ENCODE measurements at places on chromosomes 12 and 14.

DNA sequence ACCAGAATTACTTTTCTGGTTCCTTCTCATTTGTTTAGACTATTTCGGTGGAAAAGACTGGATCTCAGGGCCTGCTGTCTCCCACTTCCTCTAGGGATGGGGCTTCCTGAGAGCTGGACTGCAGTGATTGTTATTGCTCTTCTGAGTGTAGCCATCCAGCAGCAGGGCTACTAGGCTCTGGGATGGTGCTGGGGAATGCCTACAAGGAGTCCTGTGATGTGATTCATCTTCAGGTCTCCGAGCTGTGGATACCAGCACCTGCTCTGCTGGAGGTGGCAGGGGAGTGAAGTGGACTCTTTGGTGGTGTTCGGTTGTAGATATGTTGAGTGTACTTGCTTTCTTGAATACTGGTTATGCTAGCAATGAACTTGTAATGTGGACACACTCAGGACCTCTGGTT is 42.7 kb downstream of the AEBP2 start:
- no peak for DNase-seq

GRCh38 chr12:117352206-117352605 is 9.2 kb downstream of the NOS1 start:
- DNase-seq, result no peak

- DNase-seq, result no peak
Measured at GRCh38 chr14:73859145-73859544, 7.5 kb downstream of the PTGR2 start.

- no peak for DNase-seq
Measured at GRCh38 chr14:102461490-102462338, 47.9 kb downstream of the ANKRD9 start.

DNA sequence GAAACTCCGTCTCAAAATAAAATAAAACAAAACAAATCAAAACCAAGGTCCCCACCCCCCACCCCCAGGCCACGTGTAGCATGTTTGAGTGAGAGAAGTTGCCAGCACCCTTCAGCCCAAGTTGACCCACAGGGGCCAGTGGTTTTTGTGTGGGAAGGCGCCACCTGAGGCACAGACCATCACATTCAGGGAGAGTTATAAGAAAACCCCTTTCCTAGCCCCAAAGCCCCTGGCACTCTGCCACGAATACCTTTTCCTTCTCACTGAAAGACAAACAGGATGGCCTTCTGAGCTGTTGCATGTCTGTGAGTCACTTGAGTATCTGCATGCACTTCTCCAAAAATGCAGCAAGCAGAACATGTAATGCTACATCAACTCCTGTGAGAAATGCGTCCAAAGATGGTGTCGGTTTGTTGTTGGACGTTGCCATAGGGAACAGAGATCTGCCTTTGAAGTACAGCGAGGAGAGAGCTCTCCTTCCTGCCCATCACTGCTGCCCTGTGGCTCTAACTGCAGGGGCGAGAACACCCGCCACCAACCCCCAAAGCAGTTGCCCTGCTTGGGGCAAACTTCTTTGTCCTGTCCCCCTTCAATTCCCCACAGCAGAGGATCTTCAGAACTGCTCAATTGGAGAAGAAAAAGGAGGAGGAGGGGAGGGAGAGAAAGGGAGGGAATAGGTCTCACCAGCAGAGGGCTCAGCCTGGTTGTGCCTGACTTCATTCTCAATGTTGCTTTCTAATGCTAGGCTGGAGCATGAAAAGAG is 2.7 kb upstream of the TRAF3 start:
- DNase-seq, result no peak

DNA sequence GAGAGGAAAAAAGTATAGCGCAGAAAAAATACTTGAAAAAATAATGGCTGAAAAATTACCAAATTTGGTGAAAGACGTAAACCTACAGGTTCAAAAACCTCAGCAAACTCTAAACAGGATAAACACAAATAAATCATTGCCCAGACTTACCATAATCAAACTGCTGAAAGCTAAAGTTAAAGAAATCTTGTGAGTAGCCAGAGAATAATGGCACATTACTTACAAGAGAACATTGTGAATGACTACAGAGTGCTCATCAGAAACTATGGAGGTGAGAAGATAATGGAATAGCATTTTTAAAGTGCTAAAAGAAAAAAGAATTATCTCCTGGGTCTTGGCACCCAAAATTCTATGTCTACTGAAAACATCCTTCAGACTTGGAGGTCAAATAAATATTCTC is 36.0 kb downstream of the ATF1 start:
- no peak for DNase-seq

- DNase-seq, result no peak
Measured at GRCh38 chr12:121576851-121577391, 3.9 kb downstream of the KDM2B start.

DNA sequence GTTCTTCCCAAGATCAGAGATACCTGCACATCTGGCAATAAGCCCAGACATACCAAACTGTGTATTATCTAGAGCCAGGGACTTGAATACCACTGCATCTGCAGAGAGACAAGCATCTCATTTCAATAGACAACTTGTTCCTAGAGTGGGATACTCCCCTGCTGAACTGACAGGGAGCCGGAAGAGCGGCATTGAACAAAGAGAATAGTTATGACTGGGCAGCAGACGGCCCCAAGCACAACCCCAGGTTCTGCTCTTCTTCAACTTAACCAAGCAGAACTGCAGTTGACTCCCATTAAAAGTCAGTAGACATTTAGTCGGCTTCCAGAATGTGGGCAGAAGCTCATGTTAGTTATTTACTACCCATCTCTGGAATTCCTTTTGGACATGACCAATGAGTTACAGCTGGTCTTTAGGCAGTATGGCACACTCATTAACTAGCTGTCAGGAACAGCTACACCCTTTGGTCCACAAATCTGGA is 112.9 kb downstream of the HMGA2 start:
- DNase-seq, result no peak

GRCh38 chr14:51576879-51577278 is 74.8 kb upstream of the FRMD6 start:
- no peak for DNase-seq

- no peak for DNase-seq
Measured at GRCh38 chr14:51880835-51881580, 20.6 kb downstream of the GNG2 start.

DNA sequence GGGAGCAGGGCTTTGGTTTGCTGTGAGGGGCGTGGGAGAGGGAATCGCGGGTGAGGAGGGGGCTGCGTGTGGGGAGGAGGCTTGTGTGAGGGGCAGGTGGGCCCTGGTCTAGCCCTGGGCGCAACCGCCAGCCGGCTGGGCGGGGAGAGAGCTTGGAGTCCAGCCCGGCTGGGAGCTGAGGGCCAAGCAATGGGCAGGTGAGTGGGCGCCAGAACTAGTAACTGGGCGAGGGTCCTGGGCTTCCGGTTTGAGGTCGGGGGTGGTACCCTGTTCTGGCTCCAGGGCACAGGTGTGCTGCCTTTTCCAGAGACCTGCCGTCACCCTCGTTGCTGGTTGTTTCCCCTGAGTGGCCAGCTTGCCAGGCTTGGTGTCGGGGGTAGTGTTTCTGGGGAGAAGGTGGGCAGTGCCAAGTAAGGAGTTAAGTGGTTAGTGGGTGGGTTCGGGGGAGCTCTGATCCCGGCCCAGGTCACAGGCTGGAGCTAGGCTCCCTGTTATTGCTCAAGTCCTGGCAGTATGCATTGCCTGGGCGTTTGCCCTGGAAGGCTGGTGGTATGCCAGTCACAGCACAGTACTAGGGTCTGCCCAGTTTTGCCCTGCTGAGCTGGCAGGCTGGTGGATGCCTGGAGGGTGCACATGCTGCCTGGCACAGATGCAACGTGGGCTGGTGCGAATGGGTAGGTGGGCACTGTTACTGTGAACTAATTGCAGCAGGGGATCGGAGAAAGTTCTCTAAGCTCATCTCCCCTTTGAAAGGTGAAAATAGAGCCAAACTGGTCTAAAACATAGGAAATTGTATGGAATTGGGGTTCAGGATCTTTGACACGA is 683 bp downstream of the CIPC start:
- DNase-seq, result no peak

GRCh38 chr12:64296301-64296700 is 74.2 kb upstream of the KICS2 start:
- no peak for DNase-seq

DNA sequence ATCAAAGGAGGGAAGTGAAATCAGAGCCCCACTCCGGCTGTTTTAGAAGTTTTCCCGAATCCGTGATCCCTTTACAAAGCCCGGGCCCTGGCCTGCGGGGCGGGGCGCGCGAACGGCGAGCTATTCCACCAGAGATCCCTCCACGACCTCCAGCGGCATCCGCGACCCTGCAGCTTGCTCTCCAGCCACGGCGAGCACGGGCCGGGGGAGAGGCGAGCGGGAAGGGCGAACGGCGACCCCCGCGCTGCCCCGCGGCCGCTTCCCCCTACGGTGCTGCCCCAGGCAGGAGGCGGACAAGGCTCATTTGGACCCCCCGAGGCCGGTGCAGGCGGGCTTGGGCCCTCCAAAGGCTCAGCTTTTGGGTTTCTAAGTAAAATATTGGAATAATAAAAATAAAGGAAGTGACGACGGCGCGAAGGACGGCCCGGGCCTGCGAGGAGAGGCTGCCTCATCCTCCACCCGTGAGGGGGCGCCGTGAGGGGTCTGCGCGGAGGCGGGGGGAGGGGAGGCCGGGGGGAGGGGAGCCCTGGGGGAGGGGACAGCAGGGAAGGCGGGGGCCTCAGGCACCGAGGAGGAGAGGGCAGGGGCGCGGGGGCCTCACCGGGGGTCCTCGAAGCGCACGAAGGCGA is 613 bp downstream of the SRSF9 start:
- no peak for DNase-seq

GRCh38 chr14:26444822-26445221 is 153.0 kb downstream of the NOVA1 start:
- no peak for DNase-seq

DNA sequence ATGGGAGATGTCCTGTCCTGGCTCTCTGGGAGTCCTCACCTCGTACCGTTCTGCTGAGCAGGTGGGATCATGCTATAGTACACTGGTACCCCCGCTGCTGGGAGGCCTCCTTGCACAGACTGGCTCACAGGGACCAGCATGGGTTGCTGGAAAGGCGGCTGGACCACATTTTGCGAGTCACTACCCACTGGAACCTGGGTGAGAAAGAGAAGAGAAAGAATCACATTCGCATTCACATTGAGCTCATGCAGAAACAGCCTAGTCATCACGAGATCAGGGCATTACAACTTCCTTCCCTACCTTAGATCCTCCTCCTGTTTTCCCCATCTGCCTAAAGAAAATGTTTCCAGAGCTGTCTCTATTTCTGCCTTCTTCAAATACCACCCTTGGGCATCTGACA is 17.3 kb upstream of the STAC3 start:
- DNase-seq, result no peak

- DNase-seq, result no peak
Measured at GRCh38 chr14:57413849-57414248, 23.5 kb downstream of the NAA30 start.

- DNase-seq, result no peak
Measured at GRCh38 chr12:70448371-70448770, 82.3 kb downstream of the KCNMB4 start.

DNA sequence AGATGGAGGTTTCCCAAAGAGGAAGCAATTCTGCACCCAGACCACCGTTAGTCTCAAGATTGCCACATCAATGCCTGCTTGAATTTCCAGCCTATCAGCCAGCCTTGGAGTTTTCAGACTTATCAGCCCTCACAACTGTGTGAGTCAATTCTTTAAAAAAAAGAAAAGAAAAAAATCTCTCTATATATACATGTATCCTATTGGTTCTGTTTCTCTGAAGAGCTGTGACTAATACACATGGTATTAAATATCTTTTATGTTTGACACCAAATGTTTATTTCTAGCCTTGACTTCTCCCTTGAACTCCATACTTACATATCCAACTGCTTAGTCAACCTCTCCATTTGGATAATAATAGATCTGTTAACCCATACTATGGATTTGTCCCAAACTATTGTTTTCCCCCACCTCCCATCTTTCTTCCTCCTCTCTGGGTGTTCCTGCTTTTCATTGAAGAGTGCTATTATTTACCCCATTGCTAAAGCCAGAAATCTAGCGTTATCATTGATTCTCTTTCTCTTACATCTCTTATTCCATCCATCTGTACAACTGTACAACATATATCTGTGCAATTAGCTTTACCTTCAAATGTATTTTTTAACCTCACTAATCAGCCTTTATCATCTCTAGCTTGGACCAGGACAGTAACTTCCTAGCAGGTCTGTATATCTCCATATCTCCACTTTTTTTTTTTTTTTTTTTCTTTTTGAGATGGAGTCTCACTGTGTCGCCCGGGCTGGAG is 22.7 kb upstream of the EID3 start:
- DNase-seq, result no peak

GRCh38 chr12:47770086-47770726 is 2.8 kb upstream of the SLC48A1 start:
- DNase-seq, result no peak

GRCh38 chr12:100154474-100155247 is 12.0 kb upstream of the BLTP3B start:
- peak; percentile 93 for DNase-seq

- no peak for DNase-seq
Measured at GRCh38 chr12:84804691-84805473, 107.7 kb downstream of the SLC6A15 start.

DNA sequence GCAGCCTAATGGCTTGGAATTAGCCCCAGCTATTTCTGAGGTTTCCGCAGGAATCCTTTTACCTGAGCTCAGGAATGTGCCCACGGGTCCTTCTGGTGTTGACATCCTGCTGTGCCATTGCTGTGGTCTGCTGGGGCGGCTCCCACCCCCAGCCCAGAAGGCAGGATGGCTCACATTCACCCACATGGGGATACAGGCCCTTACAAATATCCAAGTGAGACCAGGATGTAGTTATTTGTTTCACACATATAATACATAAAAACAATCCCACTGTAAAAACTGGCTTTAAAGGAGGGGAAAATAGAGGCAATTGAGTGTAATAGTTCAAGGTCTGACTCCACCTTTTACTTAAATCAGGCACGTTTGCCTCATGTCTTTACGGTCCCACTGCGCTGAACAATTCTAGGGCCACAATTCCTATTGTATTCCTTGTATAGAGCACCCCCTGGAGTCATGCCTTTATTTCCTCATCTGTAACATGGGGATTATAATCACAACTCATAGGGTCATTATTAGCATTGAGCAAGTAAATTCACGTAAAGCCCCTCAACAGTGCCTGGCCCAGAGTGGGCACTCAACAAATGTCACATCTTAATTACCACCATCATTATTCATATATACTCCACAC is 57.2 kb upstream of the FICD start:
- DNase-seq, result no peak

- no peak for DNase-seq
Measured at GRCh38 chr14:68331426-68331825, 461.4 kb downstream of the ZFP36L1 start.

GRCh38 chr14:25833341-25834126 is 764.3 kb downstream of the NOVA1 start:
- DNase-seq, result no peak

GRCh38 chr12:3897371-3897971 is 24.3 kb upstream of the PARP11 start:
- DNase-seq, result no peak

DNA sequence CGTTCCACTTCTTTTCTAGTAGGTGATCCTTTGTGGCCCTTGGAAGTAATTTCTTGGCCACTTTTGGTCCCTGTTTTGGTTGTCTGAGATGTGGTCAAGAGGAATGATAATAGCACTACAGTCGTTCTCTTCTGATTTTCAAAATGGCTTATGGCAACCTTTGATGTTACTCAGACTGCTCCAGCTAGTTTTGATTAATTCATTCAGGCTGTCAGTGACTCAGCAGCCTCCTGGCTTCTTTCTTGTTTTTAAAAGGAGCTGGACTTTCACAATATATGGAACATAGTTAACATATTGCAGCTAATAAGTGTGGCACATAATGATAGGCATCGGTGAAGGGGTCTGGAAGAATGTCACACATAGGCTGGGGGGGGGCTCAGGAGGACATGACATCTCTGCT is 47.3 kb downstream of the WDR20 start:
- no peak for DNase-seq

All from esophagus muscularis mucosa (tissue), 4 donors.